AG10803 (cell line): ENCODE measurements at places on chromosomes 7 and 10.

DNA sequence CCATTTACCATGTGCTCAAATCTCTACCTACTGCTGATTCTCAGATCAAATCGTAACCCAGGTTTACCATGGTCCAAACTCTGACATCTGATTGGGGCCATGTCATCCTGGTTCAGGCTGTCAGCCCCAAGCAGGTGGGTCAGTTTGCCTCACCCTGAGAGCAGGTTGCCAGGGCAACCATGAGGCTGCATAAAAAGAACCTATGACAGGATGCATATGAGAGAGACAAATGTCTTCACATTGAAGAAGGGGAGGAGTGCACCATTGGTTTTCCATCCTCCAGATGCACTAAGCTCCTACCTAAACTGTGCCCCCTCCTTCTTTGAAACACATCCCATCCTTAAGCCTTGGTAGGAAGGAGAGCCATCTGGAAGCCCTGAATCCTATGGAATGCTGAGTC lies 10.2 kb downstream of the PRSS1 start:
- no peak for DNase-seq

DNA sequence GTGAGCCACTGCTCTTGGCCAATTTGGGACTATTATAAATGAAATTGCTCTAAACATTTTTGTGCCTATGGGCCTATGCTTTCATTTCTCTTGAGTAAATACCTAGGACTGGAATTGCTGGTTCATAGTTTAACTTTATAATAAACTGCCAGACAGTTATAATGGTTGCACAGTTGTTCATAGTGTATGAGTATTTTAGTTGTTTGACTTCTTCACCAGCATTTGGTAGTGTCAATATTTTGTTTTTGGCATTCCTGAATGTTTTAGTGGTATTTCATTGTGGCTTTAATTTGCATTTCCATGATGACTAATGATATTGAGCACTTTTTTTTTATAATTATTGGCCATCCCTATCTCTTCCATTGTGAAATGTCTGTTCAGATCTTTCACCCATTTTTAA lies 29.5 kb downstream of the PLEKHA8 start:
- peak; percentile 54 for DNase-seq

DNA sequence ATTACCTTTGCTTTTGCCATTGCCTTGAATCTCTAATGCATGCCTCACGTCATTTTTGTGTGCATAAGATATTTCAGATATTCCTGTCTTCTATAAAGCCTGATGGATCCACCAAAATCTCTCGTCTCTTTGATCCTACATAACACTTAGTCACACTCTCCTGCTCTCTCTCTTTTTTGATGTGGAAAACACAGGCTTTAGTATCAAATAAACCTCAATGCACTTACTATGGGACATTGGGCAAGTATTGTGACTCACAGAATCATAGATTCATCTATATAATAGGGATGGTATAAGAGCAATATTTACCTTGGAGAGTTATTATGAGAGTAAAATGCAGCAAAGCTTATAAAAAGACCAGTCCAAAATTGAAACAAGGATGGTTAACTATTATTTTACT lies 39.1 kb downstream of the DKK1 start:
- DNase-seq = no peak

GRCh38 chr10:77644557-77645243 lies 7.1 kb upstream of the KCNMA1 start:
- peak; percentile 44 for DNase-seq

GRCh38 chr10:25627606-25628005 lies 306.4 kb upstream of the MYO3A start:
- no peak for DNase-seq

DNA sequence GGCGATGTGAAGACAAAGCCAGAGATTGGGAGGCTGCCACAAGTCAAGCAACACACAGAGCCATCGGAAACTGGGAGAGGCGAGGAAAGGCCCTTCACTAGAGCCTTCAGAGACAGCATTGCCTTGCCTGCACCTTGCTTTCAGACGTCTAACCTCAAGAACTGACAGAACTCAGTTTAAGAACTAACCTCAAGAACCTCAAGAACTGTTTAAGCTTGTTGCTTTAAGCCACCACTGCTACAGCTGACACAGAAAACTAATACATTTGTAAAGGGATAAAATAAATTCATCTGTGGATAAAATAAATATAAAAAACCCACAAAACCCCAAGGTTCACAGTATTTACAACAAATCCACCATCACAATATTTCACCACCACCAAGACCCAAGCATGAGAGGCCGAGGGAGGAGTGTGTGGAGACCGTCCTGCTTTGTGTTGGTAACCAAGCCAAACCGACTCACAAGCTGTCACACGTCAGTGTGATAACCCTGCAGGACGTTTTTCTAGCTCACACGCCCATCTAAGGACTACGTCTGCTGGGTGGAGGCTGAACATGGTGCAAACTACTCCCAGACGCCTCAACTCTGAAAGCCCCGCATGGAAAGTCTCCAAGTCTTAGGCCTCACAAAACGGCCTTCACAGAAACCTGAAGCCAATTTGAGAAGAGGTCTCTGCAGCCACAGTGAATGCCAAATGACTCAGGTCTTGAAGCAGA lies 116.8 kb downstream of the ABLIM1 start:
- DNase-seq = peak; percentile 77

DNA sequence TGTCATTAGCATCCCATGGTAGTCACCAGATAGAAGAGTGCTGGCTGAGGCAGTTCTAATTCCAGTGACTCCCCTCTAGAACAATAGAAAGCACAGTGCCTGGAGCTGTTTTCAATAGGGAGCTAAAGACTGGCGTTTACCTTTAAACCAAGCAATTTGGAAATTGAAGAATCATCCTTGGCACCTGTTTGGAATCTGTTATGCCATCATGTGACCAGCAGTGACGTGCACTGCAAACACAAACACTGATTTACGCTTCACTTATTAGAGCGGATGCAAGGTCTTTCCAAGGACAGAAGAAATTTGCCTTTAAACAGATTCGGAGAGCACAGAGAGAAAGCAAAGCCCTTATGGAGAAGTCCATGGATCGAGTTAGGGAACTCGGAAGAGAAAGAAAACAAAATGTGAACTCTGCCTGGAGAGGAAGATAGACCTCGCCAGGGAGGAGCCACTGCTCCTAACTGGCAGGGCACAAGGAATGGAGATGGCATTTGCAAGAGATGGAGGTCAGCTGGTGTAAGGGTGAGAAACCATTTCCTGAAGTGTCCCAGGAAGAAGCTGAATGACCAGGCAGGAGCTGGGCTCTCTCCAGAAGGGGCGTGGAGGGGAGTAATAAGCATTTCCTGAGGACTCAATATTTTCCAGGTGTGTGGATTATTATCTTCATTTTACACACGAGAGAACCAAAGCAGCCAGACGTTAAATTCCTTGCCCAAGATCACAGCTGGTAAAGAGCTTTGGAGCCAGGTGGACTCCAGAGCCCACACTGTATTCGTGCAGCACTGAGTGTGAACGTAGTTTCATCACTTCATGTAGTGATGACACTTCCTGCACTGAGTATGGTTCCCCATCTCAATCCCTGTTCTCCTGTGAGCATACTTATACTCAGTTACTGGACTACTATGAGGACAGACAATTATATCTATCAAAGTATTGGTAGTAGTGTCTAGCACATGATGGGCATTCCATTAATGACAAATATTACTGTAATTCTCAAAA lies 97.7 kb downstream of the CUBN start:
- DNase-seq = no peak

- DNase-seq = no peak
These were observed 474.2 kb downstream of the CALN1 start for GRCh38 chr7:71937840-71938371.

DNA sequence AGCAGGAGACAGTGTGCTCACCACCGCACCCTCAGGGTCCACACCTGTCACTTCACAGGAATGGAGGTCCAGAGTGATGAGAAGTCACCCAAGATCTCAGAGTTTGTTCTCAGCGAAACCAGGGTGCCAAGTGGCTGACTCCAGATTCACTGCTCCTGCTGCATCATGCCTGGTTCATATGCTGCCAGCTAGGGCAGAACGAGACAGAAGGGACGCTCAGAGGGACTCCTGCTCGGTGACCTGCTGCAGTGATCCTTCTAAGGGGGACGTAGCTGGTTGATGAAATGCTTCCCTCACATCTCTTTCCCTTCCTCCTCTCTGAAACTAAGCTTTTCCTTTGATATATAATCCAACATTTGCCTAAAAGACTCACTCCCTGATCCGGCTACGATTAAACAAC lies 248.5 kb downstream of the SFMBT2 start:
- DNase-seq = no peak

DNA sequence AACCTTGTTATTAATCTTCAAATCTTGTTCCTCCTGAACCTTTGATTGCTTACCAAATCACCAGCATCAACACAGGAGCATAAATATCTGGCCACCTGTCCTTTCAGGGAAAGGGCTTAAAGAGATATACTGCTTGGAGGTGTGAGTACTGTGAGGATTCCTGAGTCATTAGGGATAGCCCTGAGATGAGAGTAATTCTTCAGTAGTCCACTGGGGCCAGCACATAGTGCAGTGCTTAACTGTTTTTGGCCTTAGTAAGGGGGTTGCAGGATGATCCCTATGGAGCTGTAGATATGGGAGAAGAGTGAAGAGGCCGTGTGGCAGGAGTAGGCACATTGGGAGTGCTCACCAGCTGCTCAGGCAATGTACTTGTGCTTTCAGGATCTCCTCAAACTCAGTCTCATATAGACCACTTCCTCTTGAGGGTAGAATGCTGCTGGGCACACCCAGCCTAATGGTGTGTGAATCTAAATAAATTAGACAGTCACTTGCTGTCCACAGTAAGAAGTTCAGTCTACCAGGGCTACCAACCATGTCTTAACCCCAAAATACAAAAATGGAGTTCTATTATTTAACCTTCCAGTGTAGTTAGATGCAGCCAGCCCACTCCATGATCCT lies 26.5 kb upstream of the GPR141 start:
- DNase-seq = no peak

DNA sequence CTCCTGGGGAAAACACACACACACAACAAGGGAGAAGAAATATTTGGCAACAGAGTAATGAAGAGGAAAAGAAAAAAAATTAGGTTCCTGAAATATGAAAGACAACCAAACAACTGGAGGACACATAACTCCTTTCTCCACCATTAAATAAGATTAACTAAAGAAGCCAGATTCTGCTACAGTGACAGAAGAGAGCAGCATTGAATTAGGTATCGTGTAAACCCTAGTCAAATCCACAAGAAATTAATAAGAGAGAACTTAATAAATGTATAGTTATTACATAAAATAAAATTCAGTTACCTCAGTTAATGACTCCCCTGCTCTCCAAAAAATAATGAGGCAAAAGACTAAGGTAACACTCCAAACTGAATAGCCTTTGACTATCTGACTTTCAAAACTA lies 306.7 kb downstream of the CRPPA start:
- peak; percentile 49 for DNase-seq

DNA sequence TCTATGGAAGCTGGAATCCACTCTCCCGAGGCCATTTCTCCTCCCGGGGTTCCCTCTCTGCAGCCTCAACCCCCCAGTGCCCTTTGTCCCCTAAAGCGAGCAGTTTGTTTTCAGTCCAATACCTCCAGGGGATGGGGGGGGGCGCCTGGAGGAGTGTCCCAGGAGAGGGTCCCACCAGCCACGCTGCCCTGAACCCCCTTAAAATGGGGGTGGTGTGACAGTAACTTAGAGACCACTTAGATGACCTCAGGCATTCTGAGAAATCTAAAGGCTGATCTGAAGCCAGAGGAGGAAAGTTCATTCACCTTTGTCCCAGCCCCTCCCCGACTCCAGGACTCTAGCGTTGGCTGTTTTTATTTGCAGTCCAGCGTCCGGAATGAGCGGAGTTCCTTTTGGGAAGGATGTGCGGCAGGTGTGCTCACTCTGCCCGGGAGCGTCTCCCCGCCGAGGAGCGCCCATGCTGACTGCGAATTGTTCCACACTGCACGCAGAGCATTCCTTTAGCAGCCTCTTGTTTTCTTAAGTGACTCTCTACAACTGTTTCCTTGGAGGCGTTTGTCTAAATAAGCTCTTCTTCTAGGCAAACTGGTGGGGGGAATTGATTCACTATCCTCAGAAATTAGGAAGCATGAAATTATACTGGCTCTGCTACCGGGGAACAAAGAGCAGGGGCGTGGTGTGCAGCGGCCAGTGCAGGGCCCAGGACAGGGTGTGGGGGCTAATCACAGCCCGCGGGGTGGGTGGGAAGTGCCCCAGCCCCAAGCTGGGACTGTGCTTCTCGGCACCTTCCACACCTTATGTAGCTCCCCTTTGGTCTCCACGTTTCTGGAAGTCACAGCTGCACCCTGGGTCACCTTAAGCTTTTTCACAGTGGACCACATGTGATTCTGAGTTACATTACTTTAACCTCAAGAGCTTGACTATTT lies 46.3 kb downstream of the SYPL1 start:
- DNase-seq = peak; percentile 40

DNA sequence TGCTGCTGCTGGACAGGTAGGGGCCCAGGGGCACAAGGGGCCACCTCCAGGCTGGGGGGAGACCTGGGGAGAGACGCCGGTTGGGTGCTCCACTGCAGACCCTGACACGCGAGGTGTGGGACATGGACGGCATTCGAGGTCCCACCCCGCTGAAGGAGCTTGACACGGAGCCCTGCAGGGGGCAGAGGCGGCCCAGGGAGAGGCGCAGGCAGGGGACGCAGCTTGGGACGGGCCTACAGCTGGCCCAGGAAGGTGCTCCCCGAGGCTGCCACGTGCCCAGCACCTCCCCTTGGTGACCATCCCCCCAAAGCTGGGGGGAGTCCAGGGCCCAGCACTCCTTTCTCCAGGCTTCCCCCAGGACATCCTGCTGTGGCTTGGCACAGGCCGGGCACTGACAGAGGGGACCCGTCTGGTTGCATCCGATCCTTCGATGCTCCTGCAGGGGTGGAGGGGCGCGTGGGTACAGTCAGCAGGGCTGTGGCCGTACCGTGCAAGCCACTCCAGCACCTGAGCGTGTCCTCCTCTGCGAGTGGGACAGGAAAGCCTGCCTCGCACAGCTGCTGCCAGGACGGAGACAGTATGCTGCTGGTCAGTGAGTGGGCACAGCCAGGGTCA lies 174.4 kb downstream of the ELFN1 start:
- DNase-seq = no peak

- no peak for DNase-seq
These were observed 471.9 kb upstream of the CELF2 start for GRCh38 chr10:10545771-10546170.

DNA sequence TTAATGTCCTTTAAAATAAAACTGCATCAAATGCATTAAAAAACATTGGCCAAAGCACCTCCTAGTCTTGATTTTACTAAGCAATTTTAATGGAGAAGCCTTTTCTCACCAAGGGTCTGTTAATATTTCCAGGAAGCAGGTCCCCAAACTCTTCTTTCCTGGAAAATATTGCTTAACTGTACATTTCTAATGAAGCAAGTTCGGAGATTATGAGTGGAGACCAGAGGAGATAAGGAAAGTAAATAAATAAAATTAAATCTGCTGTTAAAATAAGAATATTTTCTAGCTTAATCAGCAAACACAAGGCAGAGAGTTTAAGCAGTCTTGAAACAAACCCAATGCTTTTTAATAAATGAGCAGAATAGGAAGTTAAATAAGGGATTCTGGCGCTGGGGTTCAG lies 322.4 kb downstream of the PTEN start:
- no peak for DNase-seq

DNA sequence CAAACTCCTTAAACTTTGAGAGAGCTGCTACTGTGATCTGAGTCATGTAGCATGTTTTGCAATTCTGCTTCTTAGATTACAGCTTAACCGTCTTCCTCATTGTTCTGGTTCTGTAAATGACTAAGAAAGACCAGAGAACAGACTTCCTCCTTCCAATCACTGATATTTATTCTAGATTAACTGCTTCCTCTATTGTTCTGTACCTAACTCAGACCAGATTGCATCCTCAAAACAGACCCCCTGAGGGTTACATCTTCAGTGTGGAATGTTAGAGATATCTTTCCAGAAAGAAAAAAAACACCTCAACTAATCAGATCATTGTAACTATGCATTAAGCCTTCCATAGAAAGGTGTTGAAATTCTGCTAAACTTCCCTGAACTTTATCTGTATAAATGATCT lies 5.7 kb upstream of the PIP start:
- DNase-seq = peak; percentile 28
